ENCODE measurements at places on chromosomes 5 and 9.

DNA sequence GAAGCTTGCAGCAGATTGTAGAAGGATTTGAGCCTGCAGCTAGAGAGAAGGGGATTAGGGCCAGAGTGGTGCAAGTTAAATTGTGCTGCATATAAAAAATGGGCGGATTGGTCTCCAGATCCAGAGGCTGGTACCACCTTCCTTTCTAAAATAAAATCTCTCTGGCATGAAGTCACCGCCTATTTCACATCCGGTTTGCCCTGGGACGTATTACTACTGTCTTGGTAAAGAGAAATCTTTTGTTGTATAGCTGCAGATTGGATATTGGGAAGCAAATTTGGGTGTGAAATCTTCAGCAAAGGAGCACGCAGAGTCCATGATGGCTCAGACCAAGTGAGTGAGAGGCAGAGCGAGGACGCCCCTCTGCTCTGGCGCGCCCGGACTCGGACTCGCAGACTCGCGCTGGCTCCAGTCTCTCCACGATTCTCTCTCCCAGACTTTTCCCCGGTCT lies at the start of gene GABRA1:
TSS of gene GABRA1 (plus strand) at position 180 of the 451 bp plus-strand sequence. CDS start 2,691 bp downstream, outside the sequence.
- DNase-seq: no peak

- no peak for DNase-seq
Observed at GRCh38 chr5:55437859-55438206, 96.9 kb downstream of the PLPP1 start.

GRCh38 chr5:131473731-131474130 lies 161.3 kb downstream of the RAPGEF6 start:
- no peak for DNase-seq

- no peak for DNase-seq
Observed at GRCh38 chr9:114202396-114202795, 47.1 kb downstream of the COL27A1 start.

DNA sequence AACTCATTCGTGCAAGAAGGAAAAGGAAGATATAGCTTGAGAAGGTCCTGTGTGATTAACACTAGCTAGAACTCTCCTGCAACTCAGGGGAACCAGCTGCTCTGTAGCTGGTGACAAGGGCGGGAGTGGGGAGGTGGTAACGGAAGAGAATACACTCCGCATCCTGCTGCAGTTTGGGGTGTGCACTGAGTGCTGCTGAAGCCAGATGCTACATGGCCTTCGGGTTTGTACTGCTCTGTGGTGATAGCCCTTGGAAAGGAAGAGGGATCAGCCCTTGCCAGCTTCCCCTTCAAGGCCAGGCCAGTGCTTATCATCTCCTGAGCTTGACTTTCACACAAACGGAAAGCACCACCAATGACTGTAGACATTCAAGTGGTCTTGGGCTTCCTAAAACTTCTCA lies 34.3 kb downstream of the FRMD3 start:
- no peak for DNase-seq

DNA sequence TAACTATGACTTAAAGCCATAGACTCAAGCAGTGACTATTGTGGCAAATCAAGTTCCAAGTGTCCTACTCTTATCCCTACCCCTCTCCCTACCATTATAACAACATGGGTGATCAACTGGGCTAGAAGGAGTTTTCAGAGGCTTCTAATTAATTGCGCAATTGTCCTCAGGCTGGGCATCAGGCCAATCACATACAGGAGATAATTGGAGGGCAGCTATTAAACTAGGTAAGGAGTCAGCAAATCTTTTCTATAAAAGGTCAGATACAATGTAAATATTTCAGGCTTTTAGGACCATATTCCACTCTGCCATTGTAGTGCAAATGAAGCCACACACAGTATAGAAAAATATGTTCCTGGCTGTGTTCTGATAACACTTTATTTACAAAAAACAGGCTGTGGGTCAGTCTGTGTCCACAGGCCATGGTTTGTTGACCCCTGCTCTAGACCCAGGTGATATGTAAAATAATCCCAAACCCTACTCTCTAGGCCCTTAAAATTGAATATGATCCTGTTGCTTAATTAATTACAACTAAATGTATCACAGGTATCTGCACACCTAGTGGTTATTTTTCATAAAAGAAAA lies 141.4 kb upstream of the PIK3R1 start:
- no peak for DNase-seq

GRCh38 chr9:88084357-88085183 lies 53.7 kb downstream of the SPATA31C2 start:
- no peak for DNase-seq

- no peak for DNase-seq
Observed at GRCh38 chr9:38621434-38622287, 1.3 kb upstream of the ANKRD18A start.

- DNase-seq: no peak
Observed at GRCh38 chr9:126649477-126649876, 35.7 kb downstream of the LMX1B start.

DNA sequence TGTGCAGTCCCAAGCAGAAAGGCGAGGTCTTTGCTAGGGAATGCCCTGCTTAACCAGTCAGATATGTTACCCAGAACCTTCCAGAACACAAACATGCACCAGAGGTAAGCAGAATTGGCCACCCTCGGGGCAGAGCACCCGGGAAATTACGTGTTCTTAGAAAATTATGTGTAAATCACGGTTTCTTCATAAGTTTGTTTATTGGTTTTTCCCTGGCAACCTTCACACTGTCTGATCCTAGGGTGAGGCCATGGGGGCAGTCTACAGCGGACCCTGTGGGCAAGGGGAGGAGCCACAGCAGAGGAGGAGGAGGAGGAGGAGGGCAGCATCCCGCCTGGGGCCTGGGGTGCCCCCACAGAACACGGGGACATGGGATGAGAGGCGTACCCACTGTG lies 31.4 kb downstream of the RXRA start:
- no peak for DNase-seq

GRCh38 chr5:56301069-56301468 lies 67.9 kb upstream of the ANKRD55 start:
- DNase-seq: no peak

DNA sequence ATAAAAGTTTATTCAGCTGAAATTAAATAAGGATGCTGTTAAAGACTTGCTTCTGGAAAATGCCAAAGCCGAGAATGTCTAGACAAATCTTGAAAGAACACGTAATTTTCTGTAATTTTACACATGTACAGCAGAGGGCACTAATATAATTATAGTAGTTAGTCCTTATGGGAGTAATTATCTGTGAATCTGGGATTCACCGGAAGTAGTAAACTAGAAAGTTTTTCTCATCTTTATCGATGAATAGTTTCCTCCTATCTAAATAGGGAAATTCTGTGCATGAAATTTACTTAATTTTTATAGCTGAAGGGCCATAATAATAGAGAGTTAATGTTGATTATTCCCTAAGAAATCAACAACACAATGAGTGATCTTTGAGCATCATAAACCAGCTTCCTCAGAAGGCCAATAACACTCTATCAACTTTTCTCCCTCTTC lies 18.4 kb upstream of the CNTLN start:
- no peak for DNase-seq

GRCh38 chr5:18101532-18101931 lies 467.3 kb downstream of the TAF11L14 start:
- no peak for DNase-seq

GRCh38 chr9:18936094-18936871 lies 96.7 kb downstream of the SAXO1 start:
- no peak for DNase-seq

DNA sequence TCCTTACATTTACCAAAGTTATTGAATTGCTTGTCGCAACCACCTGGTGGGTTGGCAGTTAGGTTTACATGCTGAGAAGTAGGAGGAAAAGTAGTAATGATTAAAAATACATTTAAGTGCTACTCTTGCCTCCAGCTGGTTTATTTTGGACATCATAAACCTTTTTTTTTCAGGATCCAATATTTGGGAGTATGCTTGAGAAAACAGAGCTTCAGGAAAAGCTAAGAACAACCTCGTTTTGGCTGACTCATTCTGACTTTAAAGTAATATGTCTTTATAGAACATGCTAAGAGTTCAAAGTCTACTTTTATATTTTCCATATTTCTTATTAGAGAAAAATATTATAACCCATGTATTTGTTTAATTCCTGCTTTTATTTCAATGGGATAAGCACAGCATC lies 41.7 kb upstream of the BNC2 start:
- no peak for DNase-seq

- no peak for DNase-seq
Observed at GRCh38 chr5:137565450-137565849, 66.3 kb upstream of the SPOCK1 start.

GRCh38 chr5:56588636-56589480 lies 226.5 kb upstream of the MAP3K1 start:
- DNase-seq: peak; percentile 50

DNA sequence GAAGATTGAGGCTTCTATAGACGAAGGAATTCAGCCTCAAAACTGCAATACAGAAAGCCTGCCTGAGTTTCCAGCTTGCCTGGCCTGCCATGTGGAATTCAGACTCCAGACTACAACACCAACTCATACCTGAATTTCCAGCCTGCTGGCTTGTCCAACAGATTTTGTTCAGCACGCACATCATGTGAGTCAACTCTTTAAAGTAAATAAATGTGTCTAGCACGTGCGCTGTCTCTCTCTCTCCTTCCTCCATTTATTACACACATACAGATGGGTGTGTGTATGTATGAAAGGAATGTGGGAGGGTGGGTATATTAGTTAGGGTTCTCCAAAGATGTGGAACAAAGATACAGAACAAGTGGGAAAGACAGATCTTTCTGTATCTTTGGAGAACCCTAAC lies 82.4 kb upstream of the TAS2R1 start:
- DNase-seq: no peak

DNA sequence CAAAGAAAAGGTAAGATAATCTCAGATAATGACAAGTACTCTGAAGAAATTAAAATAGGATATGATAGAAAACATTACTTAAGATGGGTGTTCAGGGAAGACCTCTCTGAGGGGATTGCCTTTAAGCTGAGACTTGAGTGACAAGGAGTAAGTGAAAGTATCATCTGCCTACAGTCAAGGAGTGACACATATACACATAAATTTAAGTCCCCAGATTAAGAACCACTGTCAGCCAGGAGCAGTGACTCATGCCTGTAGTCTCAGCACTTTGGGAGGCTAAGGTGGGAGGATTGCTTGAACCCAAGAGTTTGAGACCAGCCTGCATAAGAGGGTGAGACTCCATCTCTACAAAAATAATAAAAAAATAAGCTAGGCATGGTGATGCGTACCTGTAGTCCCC lies 19.7 kb upstream of the ANKHD1 start:
- DNase-seq: no peak

- DNase-seq: no peak
Observed at GRCh38 chr5:170573114-170573513, 69.3 kb downstream of the KCNIP1 start.

DNA sequence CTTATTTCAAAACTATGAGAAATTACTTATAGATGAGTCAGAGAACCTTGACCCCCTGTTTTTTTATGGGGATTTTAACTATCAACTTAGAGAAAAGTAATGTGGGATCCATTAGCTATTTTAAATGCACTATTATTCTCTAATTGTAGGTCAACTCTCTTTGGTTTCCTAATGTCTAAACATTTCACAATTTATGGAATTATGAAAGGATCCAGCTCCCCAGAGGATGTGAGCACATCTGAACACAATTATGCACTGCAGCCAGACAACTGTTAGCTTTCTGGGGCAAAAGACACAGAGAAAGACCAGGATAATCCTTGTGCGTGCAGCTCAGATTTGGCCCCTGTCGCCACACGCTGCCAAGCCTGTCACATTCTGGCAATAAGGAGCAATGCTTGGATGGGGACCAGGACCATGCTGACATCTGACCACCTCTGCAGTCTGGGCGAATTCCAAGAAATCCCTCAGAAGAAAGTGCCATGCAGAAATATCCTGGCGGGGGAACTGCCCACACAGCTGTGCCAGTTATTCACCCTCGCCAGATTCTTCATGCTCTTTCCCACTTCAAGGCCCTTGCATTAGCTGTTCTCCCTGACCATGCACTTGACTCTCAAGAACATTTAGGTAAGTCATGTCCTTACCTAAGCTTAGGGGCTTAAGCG lies 22.2 kb upstream of the CMBL start:
- DNase-seq: no peak

- no peak for DNase-seq
Observed at GRCh38 chr9:127541176-127541575, 70.9 kb upstream of the STXBP1 start.

DNA sequence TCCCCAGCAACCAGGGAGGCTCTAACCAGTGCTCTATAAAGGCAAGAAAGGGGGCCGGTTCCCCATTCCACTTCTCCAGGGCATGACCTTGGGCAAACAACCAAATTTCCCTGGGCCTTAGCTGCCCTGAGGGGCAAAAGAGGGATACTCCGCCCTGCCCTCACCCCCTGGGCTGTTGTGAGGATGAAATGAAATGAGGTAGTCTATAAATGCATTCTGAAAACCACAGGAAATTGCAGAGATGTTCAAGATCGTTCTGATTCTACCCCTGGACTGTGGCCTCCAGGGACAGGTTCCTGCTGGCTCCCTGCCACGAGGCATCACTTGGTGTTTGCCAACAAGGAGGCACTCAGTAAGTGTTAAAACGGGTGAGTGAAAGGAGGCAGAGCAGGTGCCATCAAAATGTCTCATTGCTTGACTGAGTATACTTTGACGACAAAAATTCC lies 5.7 kb downstream of the RAPGEF1 start:
- no peak for DNase-seq

DNA sequence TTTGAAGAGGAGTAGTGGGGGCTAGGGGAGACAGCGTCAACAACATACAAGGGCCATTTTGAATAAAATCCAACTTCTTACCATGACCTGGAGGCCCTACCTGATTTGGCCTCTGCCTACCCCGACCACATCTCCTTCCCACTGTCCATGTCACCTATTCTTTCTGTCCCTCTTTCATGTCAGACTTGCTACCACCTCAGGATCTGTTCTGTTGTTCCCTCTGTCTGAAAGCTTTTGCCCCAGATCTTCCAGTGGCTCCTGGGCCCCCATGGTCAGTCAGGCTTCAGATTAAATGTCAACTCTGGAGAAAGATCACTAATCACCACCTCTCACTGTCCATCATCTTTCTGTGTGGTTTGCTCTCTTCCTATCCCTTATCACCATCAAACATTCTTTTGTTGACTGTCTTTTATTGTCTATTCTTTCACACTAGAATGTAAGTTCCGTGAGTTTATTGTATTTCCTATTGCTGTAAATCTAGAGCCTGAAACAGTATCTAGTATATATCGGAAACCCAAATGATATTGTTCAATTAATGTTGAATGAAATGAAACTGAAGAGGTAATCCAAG lies 31.2 kb upstream of the APC start:
- no peak for DNase-seq

GRCh38 chr5:121581588-121581987 lies 270.1 kb upstream of the FTMT start:
- no peak for DNase-seq

GRCh38 chr5:126640866-126641265 lies 40.1 kb downstream of the PHAX start:
- no peak for DNase-seq

GRCh38 chr5:147485046-147485445 lies 24.8 kb downstream of the DPYSL3 start:
- no peak for DNase-seq

- DNase-seq: no peak
Observed at GRCh38 chr5:117246424-117246823, 671.8 kb upstream of the SEMA6A start.

DNA sequence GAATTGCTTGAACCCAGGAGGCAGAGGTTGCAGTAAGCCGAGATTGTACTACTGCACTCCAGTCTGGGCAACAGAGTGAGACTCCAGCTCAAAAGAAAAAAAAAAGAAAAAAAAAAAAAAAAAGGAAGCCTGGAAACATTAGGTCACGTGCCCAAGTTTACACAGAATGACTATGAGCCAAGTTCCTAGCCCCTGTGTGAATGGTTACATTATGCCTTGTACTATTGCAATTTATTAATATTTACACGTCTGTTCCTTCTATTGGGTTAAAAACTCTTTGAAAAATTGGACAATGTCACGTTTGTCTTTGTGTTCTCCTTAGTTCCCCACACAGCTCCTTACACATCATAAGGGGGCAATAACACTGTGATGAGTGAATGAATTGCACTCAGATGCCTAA lies 33.5 kb upstream of the SLC28A3 start:
- no peak for DNase-seq

Data from GM12892 (cell line).